ENCODE measurements at places on chromosomes 11 and 22.
A peak's percentile ranks its signal among the peaks of the same experiment; 100 is the strongest.

GRCh38 chr22:34878171-34878570 lies 187.8 kb upstream of the ISX start:
- DNase-seq = no peak

DNA sequence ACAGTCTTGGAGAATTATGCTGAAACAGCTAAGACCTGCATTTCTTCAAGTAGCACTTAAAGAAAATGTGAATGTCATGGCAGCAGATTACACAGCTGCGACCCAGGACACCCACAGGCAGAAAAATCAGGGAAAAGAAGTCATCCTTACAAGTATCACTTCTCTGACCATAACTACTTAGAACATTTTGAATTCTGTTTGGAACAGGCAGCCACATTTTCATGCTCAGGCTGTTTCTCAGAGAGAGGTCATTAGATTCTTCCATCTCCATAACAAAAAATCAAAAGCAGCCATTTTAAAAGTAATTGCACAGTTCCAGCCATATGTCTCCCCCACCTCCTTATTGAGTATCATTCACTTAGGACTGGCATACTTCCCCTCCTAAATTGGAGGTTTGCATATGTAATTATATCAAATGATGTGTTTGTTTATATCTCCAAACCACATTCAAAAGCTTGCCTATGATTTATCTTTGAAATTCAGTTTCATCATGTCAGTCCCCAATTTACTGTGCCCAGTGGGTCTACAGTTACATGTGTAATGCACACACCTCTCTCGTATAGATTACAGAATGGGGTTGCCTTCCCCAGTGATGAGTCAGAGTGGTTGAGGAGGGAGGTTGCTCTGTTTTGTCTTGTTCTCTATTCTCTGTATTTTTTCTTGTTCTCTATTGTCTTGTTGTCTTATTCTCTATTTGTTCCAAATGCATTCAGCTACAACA lies 276.5 kb upstream of the MTNR1B start:
- DNase-seq = no peak

GRCh38 chr11:112583261-112583893 lies 322.7 kb upstream of the PLET1 start:
- no peak for DNase-seq

- DNase-seq = no peak
These were observed 70.3 kb downstream of the MAML2 start for GRCh38 chr11:96272529-96273222.

DNA sequence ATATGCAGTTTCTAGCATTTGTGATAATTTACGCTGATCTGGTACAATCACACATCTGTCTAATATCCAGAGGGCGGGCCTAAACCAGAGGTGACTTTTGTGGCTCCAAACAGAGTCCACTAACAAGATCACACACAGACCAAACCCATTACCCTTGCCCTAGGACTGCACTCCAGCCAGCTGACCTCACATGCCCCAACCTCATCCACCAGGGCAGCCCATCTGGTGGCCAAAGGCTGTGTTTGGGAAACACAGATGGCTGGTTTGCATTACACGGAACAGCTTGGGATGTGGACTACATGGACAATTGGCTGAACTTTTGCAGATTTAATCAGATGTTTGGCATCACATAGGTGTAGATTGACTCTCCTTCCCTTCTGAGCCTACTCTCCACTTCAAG lies 228.2 kb downstream of the GRIK4 start:
- no peak for DNase-seq

DNA sequence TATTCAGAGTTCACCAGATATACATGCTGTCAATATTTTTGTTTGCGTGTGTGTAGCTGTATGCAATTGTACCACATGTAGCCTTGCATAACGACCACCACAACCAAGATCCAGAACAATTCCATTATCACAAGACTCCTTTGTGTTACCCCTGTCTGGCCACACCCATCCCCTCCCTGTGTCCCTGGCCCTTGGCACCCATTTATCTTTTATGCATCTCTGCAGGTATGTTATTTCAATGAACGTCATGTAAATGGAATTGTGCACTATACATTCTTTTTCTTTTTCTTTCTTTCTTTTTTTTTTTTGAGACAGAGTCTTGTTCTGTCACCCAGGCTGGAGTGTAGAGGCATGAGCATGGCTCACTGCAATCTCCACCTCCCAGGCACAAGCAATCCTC lies 9.7 kb upstream of the PAFAH1B2 start:
- DNase-seq = no peak

DNA sequence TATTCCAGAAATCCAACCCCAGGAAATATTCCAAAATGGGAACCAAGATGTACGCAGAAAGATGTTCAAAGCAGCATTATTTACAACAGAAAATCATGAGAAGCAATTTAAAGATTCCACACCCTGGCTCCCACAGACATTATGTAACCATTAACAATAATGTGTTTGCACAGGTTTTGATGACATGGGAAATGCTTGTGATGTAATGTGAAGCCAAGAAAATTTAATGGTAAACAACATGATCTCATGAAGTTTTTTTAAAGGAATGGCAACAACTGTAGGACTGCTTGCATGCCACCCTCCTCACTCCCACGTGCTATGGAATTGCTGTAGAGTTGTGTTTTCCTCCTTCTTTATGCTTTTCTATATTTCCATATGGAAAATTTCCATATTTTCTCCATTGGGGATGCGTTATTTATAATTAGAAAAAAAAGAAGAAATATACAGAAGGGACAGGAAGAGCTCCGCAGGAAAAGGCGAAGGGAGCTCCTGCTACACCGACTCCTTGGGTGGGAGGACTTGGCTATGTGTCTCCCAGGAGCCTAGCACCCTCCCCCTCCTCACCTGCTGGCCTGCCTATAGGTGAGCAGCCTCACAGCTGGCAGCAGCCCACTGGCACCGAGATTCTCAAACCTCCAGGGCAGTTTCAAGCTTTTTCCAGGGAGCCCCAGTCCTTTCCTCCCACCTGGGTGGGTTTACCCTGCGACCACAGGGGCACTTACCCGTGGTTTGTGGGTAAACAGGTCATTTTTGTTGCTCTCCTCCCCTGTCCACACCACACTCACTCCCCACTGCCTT lies 20.9 kb downstream of the LRFN4 start:
- DNase-seq = no peak

DNA sequence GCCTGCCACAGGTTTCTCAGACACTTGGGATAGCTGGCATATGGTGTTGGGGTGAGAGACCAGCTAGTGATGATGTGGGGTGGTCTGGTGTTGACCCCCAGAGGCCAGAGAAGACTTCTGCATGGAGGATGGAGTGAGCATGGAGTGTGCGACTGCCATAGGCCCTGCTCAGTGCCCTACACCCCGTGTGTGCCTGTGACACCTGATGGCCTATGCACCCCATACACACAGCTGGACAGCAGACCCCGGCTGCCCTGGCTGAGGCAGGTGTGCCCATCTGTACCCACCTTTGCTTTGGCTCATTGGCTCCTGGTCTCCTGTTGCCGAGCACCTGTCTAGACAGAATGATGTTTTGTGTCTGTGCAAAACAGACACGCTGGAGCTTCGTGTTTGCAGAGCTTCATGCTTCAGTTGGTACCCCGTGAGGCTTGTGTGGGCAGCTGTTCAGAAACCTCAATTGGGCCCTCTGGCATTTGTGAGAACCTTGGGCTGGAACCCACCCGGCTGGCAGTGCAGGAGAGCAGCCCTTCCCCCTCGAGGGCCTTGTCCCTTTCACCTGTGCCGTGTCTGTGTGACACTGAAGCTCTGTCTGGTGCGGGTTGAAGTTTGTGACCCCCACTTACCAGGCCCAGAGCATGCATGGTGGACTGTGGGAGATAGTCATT lies 27.6 kb downstream of the BCR start:
- no peak for DNase-seq

DNA sequence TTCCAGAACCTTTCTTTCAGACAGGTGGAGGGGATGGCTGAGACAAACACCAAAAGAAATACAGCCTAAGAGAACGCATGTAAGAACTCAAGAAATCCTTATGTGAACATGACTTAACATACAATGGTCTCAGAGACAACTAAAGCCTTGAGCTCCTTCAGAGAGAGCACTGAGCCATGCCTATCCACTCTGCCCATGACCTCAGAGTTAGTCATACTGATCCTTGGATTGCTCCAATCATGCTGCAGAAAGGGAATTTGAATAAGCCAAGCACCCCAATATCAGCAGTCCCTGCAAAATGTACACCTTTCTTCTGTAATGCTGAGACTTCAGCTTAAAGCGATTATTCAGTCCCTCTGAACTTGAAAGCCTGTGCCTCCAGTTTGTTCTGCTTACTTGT lies 43.2 kb upstream of the CHKA start:
- no peak for DNase-seq

DNA sequence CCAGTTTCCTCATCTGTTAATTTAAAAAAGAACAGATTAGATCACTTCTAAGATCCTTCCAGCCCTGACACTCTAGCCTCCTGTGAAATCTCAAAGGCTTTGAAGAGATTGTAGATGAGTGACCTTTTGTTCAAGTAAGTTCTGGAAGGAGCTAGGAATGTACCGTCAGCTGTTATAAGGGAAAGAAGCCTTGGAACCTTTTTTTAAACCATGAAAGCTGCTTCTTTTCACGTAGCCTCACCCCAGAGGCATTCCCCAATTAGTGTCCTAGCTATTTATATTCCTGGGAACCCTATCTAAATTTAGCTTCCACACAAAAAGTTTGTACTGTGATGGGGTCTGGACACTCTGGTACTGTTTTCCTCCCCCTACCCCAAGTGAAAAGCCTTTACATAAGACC lies 35.8 kb upstream of the SLN start:
- DNase-seq = no peak

DNA sequence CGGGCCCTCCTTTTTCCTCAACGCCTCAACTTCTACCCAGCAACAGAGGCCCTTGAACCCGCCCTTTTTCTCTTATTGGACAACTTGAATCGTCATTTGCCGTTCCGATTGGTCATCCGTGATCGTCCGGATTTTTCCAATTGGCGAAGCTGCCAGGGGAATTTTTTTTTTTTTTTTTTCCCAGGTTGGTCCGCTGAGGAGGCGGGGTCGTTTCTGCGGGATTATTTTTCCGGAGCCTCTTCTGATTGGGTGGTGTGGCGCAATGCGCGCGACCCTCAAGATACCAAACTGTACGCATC lies 465 bp upstream of the TTC9C start:
- peak; percentile 91 for DNase-seq

DNA sequence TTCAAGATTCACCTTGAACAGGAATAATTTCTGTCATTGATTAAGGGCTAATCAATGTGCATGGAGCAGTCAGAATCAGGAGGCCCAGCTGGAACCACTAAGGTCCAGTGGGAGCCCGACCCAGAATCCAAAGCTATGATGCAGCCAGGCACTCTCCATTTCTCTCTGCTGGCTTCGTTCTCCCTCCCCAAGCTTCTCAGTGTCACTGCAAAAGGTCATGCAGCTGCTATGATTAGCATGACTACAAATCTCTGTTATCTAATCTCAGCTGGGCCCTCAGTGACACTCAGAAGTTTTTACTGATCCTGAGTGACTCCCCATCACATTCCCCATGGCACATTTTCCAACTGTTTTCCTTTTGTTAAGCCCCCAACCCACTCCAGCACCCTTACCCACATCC lies 31.1 kb upstream of the PRSS23 start:
- DNase-seq = no peak

- no peak for DNase-seq
These were observed 11.5 kb upstream of the DKK3 start for GRCh38 chr11:12019866-12020416.

GRCh38 chr22:44295406-44295805 lies 17.3 kb downstream of the SHISAL1 start:
- DNase-seq = no peak
